Ovary (tissue), 10 donors: ENCODE measurements at places on chromosomes 7 and 10. TPM values are rescaled to one million over a fixed set of nuclear protein-coding genes. Genes with fewer than 3 reads are reported as not detected.

Gene IL2RA
- total RNA-seq: 0.13 TPM

Gene ANXA8L1
- 2.3 TPM for total RNA-seq

DNA sequence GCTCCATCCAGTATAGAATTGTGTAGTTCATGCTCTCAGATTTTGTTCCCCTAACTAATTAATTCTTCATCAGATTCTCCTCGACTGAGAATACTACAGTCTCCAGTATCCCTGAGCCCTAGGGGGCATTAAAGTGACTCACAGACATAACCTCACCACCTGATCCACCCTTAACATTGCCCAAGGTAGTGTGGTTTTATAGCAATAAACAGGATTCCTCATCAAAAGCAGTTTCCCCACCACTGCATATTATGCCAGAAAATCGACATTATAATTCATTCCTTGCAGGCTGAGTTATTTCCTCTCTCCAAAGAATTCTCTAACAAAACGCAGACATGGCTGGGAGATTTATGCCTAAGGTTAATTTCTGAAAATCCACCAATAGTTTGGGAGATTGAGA is 1402.5 kb upstream of the CELF2 start:
- no peak for DNase-seq

- no peak for DNase-seq
Measured at GRCh38 chr10:86339226-86339865, 27.2 kb downstream of the GRID1 start.

GRCh38 chr7:115249080-115249479 is 327.2 kb downstream of the MDFIC start:
- DNase-seq: no peak
